ENCODE measurements at places on chromosomes 5 and 9.

DNA sequence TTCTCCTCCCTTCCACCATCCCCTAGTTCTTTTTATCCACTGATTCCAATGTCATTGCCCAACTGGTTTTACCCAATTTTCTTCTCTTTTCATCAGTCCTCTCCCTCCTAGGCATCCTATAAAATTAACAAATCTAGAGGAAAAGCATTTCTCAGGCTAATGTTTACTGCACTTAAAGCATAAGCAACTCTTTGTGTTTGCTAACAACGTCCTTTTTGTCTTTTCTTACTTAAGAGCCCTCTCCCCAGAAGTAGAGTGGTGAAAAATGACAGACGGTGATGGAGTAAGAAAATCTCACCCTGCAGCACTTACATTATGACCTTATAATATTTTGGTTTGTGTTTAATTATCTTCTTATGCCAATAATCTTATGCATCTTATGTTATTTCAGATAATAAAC lies 1.6 kb upstream of the SPATA9 start:
- no peak for DNase-seq

DNA sequence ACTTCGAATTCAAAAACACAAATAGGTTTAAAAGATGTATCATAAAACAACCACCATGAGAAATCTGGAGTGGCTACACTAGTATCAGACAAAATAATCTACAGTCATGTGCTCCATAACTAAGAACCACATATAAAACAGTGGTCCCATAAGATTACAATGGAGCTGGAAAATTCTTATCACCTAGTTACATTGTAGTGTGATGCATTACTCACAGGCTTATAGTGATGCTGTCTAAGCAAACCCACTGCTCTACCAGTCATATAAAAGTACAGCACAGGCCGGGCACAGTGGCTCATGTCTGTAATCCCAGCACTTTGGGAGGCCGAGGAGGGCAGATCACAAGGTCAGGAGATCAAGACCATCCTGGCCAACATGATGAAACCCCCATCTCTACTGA lies 160.1 kb downstream of the ROR2 start:
- DNase-seq: no peak

GRCh38 chr5:148221508-148221907 lies 16.8 kb upstream of the MARCOL start:
- DNase-seq: no peak

DNA sequence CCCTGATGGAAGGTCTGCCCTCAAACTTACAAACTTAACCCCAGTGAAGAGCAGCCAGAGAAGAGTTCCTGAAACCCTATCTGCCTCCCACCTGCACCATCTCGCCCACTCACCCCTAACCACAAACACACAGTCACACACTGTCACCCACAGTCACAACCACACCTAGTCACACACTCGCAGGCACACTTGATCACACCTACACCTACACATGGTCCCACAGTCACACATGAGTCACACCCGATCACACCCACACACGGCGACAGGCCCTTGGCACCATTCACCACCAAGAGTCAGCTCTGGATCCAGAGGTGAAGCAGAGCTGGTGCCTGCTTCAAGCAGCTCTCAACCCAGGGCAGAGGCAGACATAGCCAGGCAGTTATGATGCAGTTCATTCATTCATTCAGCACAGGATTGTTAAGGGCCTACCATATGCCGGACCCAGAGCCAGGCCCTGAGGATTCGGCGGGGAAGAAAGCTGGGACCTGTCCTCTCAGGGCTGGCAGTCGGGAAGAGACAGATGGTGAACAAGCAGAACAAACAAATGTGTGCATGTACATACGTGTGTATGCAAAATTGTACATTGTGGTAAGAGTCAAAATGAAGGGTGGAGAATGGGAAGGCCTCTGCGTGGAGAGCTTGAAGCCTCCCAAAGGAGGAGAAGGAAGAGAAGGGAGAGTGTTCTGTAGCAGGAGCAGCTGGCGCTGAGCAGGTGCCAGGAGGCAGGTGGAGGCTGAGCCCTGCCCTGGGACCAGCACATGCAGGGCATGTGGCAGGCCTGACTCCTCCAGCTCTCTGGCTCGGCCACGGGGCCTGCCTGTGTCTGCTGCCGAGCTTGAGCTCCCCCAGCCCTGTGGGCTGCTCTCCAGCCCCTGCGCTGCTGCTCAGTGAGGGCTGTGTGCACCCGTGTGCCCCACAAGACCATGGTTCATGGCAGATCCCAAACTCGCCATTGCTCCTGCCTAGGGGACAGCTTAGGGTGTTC lies 6.4 kb downstream of the TSPAN17 start:
- peak; percentile 22 for DNase-seq

DNA sequence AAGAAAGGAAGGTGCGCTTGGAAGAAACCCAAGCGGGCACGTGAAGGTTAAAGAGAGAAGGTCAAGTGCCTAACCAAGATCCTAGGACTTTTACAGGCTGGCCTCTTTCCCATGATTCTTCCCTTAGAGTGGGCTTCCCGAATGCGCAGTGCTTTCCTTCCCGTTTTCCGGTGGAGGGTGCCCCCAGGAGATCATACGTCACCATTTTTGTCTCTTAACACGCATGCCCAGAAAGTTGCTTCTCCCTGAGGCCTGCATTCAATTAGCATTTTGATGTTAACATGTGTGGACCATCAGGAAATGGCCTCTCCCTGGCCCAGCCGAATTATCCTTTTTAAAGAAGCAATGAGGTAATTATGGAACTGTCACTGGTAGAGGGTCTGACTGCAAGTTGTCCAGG lies 1.9 kb upstream of the RUSC2 start:
- DNase-seq: no peak

DNA sequence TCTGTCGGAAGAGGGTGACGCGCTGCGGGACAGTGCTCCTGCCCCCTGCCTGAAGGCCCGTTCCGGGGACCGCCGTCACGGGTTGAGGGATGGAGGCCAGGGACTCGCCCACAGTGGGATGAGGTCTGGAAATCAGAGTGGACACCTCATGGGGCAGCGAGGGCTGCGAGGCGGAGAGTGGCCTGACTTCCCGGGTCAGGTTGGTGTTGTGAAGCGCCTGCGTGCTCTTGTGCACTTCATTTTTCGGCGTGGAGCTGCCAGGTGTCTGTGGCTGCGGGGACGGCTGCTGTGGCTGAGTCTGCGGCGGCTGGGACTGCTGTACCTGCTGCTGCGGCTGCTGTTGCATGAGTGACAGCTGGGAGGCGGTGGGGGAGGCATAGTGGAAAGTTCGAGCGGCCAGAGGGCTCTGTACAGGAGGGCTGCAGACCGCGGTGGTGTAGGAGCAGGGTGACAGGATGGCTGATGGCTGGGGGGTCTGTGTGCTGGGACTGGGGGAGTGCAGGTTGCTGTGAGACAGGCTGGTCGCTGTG lies 434.1 kb downstream of the HCN1 start:
- no peak for DNase-seq

DNA sequence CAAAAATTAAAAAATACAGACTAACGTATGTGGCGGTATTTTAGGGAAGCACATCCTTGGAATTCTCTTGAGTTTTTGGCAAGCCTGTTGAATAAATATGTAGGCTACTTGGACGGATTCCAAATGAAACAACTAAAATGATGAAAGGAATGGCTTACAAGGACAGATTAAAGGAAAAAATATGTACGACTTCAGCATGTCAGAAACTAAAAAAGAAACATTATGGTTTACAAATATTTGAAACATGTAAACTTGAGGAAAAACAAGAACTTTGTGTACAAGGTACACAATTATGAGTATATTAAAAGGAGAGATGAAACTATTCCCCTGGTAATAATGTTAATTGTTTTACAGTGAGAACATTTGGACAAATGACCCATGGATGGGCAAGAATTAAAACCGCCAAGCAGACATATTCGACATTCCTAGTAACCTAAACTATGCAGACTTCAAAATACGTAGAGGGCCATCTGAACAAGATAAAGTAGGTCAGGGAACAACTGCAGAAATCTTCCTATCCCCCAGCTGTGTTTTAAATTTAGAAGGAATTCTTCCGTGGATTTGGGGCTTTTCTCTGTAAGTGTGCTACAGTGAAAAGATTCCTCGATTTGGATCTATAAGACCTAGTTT lies 12.5 kb downstream of the EDIL3 start:
- DNase-seq: no peak

DNA sequence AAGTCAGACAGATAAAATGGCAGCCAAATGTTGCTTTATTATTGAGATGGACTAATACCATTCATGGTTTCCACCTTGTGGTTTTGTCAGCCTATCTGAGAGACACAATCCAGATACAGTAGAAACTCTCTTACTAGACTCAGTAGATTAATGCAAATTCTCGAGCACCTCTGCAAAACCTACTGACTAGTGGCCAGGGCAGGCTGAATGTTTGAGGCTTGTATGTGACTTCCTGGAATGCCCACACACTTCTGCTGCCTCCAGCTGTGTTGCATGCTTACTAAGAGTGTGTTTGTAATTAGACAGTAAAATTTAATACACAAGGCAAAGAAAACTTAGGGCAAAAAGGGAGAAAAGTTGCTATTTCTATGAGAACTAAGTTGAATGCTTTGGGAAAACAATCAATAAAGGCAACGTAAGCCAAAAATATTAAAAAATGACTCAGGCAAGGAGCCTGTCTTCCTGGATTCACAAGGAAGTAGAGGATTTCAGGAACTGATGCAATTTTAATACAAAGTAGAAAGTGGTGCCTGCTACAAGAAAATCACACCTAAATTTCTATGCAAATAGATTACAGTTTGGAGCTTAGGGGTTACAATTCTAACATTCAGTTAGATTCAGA lies 30.2 kb upstream of the CCNG1 start:
- DNase-seq: no peak

- DNase-seq: no peak
Observed at GRCh38 chr5:133244242-133244641, 192.4 kb downstream of the HSPA4 start.

DNA sequence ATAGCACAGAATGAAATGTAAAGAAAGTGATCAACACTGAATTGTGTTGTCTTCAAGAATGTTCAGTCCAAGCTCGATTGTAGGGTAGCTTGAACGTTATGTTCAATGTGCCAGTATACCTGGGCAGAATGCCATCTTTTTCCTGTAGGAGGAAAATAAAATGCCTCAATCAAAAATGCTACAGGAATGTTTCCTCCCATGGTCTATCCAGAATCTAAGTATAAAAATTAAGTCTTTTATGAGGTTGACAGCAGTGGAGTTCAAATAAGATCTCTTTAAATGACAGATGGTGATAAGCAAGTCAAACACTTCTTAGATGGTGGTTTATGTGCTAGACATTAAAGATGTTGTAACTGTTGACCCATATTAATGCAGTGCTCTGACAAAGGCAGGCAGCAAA lies 488.6 kb downstream of the CSNK1G3 start:
- DNase-seq: no peak

GRCh38 chr9:18474783-18475182 lies 830 bp downstream of the ADAMTSL1 start:
- DNase-seq: no peak

DNA sequence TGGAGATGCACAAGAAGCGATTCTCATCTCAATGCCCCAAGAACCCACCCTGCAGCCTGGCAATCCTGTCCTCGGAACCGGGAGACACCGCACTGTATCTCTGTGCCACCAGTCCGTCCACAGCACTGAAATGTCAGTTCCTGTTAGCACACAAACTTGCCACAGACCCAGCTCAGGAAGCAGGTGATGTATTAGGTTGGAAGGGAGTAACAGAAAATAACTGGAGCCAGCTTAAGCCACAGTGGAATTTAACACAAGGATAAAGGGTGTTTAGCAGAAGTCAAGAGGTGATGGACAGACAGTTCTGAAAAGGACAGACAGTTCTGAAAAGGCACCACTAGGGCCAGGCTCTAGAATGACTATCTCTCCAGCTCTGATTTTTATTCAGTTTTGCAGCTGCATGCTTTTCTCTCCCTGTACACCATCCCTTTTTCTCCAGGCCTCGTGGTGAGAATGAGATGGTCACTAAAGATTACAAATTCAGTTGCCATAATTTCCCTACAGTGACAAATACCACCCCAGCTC lies 114.4 kb downstream of the ANKRD18B start:
- DNase-seq: no peak

DNA sequence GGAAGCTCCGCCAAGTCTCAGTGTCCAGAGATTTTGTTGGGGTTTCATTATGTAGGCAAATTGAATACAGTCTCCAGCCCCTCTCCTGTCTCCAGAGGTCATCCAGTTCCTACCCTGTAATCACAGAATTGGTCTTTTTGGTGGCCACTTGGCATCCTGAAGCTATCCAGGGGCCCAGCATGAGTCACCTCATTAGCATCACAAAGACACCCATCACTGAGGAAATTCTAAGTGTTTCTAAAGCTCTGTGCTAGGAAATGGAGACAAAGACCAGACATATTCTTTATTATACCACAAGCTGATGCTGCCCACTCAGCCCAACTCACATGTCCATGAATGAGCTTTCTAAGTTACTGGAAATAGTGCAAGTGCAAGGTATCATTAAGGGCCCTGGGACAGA lies 229.9 kb downstream of the DOCK8 start:
- no peak for DNase-seq

DNA sequence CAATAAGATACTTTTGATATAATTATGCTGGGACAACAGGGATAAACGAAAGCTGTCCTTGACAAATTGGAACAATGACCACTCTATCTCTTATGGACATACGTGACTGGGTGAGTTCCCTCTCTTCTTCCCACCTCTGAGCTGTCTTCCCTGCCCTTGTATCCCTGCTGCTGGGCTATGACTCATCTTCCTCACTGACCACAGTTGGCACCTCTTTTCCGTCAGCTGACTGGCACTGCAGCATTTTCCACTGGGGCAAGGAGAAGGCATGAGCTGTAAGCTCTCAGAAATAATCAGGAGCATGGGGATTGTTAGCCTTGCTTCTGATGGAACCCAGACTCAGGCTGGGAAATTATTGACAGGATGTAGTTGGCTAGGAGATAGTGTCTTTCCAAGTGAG lies 48.7 kb downstream of the PCSK1 start:
- DNase-seq: no peak

DNA sequence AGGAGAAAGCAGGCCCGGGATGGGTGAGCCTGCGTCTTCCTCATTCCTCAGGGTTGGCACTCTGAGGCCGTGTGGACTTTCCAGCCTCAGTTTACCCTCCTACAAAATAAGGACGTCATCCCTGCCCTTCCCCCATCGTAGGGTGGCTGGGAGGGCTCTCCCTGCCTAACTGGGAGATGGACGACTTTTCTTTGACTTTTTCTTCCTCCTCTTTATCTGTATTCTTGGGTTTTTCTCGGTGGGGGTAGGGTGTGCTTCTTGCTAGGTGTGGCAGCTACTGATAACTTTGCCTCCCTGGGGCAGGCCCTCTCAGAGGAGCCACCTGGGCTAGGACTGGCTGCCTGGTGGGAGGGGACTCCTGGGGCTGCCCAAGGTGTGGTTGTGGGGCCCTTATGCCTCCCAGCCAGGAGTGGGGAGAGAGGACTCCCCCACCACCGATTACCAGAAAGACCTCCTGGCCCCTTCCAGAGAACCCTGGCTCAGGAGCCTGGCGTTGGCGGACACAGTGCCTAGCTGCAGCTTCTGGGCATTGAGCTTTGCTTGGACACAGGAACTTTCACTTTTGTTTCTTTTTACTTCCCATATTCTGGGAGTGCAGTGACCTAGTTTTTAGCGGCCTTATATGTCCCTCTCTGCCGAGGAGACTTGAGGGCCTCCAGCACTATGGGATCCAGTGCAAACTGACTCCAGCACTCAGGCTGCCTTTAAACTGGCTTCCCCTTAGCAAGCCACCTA lies 6.1 kb downstream of the GLIPR2 start:
- DNase-seq: no peak

Measured in NCI-H2171 (cell line).